Suppressor macrophage treated with lipopolysaccharide for 1 hour (primary cell): ENCODE measurements at places on chromosomes 4 and X.

DNA sequence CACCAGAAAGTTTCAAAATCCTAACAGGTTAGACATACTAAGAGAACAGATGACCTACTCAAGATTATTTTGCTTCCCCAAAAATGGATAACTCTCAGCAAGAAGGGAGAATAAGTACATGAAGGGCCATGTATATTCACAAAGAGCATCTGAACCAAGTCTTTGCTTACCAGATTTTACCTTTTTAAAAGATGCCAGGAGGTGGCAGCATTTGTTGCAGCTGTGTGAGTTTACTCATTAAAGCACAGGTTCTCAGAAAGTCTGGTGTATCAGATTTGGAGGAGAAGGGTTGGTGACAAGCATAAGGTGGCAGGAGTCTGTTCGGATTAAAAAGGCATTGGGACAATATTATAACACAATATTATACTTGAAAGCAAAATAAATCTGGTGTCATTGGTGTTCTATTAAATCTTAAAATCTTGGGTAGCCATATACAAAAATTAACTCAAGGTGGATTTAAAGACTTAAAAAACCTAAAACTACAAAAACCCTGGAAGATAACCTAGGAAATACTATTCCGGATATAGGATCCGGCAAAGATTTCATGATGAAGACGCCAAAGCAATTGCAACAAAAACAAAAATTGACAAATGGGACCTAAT is 51.3 kb upstream of the NFKB1 start:
- peak; percentile 78 for DNase-seq

GRCh38 chr4:73193155-73193554 is 65.4 kb downstream of the ANKRD17 start:
- DNase-seq = peak; percentile 28

DNA sequence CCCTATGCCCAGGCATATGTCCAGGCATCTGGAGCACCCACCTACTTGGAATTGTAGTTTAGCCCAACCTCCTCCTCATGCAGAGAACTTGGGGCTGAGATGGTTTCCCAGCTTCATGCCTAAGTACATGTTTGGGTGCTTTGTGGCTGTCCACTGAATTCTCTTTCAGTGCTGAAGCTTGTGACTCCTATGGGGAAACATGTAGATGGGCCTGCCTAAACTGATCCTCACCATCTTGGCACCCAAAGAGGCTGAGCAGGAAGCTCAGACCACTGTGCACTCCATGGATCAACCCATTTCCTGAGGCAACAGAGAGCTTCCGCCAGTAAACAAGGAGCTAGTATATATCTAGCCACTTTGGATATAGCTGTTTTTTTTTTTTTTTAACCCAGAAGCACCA is 2733.7 kb downstream of the PCDH7 start:
- no peak for DNase-seq

DNA sequence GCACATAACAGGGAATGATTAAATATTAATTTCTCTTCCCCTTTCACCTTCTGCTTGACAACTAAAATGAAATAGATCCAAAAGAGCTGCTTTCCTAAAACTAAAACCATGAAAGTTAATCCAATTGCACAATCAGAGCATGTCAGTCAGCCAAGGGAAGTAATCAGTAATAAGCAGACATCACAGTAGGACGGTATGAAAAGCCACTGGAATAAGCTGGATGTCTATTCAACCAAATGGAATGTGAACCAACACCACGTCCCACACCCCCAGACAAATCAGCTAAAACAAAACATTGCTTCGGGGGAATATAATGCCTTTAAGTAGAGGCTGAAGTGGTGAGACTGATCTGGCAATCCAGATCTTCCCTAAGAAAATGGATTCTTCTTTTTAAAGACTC is 859.4 kb upstream of the FTHL17 start:
- DNase-seq = no peak

- no peak for DNase-seq
These were observed 567.9 kb downstream of the INPP4B start for GRCh38 chr4:142278171-142278570.

DNA sequence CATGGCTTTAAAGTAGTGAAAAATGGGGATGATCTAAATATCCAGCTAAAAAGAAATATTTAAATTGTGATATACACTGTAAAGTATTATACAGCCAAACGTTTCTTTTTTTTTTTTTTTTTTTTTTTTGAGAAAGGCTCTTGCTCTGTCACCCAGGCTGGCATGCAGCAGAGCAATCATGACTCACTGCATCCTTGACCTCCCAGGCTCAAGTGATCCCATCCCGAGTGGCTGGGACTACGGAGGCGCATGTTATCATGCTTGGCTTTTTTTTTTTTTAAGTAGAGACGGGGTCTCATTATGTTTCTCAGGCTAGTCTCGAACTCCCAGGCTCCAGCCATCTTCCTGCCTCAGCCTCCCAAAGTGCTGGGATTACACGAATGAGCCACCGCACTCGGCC is 17.1 kb downstream of the SMIM14 start:
- peak; percentile 31 for DNase-seq

GRCh38 chrX:22021751-22022324 is 10.3 kb upstream of the PHEX start:
- no peak for DNase-seq

DNA sequence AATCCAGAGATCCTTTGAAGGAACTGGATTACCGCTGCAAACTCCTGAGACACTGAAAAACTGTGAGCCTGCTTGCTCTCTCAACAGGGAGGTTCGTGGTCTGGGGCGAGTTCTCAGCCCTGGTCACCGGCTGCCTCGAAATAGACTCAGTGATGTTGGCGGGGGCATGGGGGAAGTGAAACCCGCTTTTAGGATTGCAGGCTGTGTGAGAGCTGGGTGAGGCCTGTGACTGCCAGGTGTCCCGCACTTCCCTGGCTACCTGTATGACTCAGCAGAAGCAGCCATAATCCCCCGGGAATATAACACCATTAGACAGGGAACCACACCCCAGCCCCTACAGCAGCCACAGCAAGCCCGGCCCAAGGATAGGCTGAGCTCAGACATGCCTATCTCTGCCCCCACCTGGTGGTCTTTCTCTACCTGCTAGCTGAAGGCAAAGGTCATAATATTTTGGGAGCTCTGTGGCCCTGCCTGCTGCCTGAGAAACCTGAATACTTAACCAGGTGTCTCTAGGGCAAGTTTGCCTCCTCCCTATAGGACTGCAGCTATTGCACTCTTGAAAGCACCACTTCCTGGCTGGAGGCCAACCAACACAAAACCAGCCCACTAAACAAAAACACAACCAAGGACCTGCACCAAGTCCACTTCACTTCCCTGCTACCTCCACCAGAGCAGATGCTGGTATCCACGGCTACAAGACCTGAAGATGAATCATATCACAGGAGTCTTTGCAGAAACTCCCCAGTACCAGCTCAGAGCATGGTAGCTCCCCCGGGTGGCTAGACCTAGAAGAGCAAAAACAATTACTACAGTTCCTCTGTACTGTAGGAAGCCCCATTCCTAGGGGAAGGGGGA is 202.0 kb downstream of the RRAGB start:
- DNase-seq = no peak

DNA sequence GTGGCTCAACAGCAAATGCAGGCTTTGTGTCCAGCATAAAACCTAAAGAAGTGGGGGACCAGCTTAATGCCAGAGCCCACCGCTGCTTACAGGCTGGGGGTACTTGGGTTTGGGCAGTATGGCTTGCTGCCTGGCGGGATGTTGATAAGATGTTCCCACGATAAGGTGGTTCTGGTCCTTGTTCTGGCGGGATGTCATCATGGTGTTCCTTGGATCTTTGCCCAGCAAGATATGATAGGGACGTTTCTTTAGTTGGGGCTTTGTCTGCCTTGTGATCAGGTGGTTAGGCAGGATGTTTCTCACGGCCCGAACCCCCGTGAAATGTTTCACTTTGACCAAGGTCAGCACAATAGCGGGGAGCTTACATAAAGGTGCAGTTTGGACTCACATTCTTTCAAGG is 35.3 kb downstream of the PNPLA4 start:
- DNase-seq = no peak

GRCh38 chrX:48939524-48940228 is 17.7 kb downstream of the OTUD5 start:
- DNase-seq = no peak

DNA sequence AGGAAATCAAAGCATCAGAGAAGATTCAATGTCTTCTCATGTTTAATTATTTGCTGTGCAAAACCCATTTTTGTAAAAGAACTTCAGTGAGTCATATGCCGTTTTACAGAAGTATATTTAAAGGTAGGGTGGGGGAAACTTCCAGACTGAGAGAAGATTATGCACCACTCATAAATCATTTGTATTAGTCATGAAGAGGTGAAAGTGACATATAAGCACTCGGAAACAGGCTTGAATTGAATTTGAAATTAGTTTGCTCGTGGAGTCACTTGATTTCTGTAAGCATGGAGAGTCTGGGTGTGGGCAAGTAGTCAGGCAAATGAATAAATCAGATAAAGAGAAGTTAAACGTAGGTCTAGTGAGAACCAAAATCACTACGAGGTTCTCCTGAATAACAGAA is 335.1 kb downstream of the ANK2 start:
- peak; percentile 6 for DNase-seq
